KBM-7 (cell line): ENCODE measurements at places on chromosomes 1 and 21.

DNA sequence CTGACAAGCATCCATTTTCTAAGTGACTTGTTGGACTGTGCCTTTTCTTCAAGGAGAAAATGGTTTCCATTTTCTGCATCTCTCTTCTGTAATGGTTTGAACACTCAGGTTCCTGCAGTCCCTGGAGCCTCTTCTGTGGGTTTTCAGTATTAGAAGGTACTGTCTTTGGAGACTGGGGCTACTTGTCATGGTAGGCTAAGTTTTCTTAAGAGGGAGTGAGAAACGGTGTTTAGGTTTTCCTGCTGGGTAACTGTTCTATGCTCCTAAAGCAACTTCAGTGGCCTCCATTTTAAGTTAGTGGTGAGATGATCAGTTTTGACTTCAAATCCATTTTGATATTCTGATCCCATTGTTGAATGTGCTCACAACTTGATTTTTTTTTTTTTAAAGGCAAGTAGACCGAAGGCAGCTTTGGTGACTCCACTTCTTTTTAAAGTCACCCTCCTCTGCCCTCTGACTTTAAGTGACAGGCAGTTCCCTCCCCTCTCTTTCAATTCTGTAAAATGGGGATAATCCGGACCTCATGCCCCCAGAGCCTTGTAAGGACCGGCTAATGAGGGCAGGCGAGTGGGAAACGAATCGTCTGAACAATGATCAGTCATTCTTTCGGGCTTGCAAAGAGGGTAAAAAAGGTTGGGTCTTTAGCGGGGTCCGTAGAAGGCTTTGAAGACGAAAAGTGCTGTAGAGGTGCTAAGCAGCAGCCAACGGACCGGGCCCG is 1.0 kb upstream of the ARID1A start:
- no peak for DNase-seq

DNA sequence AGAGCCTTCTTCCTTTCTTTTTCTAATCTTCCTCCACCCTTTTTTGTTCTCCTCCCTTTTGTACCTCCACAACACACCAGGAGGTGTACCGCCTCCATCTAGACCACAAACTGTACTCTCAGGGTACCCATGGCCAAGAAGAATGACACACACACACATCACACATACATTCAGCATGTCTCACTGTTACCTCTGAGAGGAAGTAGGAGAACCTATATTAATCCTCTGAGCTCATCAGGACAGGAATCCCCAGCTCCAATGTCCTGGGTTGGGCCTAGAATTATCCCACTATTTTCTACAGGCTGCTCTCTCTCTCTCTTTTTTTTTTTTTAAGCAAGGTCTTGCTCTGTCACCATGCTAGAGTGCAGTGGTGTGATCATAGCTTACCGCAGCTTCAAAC is 36.7 kb downstream of the ATP2B4 start:
- no peak for DNase-seq

- DNase-seq, result peak; percentile 72
Measured at GRCh38 chr1:209756615-209757445, 977 bp downstream of the TRAF3IP3 start.

- no peak for DNase-seq
Measured at GRCh38 chr1:225735252-225736149, 42.1 kb upstream of the SRP9 start.

DNA sequence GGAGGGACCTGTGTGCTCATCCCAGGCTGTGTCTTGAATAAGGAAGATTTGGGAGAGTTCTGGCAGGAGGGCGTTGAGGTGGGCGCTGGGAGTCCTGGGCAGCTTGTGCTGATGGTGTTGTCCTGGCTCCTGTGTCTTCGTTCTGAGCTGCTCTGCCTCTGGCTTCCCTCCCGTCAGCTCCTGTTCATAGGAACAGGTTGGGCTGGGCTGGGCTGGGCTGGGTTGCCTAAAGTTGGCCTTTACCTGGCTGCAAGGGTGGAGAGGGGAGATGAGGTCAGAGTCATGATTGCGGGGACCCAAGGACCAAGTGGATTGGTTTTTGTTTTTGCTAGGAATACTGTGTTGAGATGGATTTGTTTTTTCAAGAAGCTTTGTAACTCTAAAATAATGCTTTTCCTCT is 9.1 kb downstream of the NECAP2 start:
- no peak for DNase-seq
